ENCODE measurements at places on chromosomes 4 and X. TPM values are rescaled to one million over a fixed set of nuclear protein-coding genes. Genes with fewer than 3 reads are reported as not detected.

The HPGD gene
- total RNA-seq: 5.8 TPM

The RHOXF2 gene
- total RNA-seq: 2.0 TPM

The UBQLN2 gene
- total RNA-seq: 45.8 TPM

The MAEA gene
- 50.1 TPM for total RNA-seq

The ZDHHC15 gene
- not detected for total RNA-seq

The RAB41 gene
- total RNA-seq: not detected

The CNGA1 gene
- 0.55 TPM for total RNA-seq

The EDNRA gene
- not detected for total RNA-seq

The CXCL11 gene
- 0.21 TPM for total RNA-seq

The TLR6 gene
- total RNA-seq: 3.7 TPM

The XAGE1B gene
- not detected for total RNA-seq

The GPR101 gene
- 0.21 TPM for total RNA-seq

The HSPA4L gene
- total RNA-seq: 3.2 TPM

The ADH7 gene
- total RNA-seq: not detected

The ZNF718 gene
- 8.9 TPM for total RNA-seq

The PHKA1 gene
- 8.4 TPM for total RNA-seq

The ZNF732 gene
- not detected for total RNA-seq
